ENCODE measurements at places on chromosomes 16 and 17.

DNA sequence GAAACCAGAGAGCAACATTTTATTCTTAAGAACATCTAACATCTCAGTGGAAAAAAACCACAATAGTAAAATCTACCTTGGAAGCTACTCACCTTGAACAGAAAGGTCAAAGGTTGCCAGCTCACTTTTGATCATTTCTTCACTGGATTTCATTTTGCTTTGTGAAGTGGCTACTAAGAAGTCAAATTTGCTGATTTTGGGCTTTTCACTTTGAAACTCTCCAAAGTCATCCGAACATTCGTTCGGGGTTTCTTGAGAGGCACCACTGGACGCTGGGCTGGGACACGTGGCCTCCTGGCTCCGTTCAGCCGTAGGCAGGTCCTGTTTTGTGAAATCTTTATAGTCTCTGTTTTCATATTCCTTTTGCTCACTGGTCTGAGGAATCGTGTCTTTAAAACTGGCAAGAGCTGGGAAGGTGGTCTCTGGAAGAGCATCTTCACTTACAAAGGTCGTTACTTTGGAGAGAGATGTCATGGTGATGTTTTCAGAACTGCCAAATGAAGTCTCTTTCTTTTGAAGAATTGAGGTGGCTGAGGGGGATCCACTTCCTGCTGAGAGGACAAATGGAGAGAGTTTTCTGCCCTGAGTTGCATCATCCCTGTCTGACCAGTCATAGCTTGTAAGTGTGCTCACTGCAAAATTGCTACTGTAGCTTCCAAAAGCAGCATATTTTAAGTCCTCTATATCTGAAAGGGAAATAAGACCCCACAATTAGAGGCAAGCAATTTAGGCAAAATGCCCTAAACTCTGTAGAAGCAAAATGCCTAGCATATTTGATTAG, 52.4 kb downstream of the DUSP14 start:
- DNase-seq, result no peak

DNA sequence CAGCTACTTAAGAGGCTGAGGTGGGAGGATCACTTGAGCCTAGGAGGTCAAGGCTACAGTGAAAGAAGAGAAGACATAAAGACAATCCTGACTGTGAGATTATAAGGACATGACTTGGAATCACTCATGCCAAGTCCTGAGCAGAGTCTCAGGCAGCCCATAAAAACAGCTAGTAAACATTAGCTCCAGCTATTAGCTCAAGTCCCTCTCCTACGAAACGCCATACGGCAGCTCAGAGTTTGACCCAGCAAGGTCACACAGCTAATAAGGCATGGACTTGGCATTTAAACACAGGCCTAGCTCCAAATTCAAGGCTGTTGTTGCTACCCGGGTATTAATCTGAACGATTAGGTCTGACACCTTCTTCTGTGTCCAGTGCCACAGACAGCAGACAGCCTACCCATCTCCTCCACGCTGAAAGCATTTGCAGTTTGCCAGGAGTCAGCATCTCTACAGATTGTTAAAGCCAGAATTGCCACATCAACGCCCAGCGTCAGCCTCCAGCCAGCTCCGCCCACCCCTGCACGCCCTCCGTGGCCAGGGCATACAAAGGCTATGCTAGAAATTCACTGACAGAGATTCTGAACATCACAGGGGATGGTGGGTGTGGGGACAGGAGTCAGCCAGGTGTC, 9.9 kb upstream of the TMEM114 start:
- no peak for DNase-seq

DNA sequence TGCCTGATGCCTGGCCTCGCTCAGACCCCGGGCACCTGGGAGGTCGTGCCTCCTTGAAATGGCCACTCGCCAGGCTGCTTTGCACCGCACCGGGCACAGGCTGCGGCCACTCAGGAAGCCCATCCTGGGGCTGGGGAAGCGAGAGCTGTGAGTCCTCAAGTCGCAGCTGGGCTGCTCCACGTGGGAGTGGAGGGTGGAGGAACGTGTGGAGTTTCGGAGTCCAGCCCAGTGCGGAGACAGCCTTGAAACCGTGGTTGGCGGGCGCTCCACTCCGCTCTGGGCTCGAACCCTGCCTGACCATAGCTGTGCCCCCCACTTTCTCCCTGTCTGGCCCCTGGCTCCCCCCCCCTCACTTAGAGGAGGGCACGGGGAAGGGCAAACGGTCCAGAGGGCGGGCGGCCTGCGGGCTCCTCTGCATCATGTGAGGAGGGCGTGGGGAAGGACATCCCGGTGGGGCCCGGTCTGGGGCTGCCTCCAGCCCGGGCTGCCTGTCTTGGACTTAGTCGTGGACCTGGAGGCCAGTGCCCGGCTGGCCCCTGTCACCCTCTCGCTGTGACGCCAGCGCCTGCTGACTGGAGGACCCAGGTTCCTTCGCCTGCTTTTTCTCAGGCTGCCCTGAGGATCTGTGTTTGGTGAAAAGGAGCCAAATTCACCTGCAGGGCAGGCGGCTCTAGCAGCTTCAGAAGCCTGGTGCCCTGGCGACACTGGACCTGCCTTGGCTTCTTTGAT, 2.5 kb downstream of the UBE2I start:
- no peak for DNase-seq

GRCh38 chr16:73420676-73421075, 372.7 kb upstream of the ZFHX3 start:
- no peak for DNase-seq

GRCh38 chr16:35144212-35144932, 1685.0 kb downstream of the TP53TG3F start:
- no peak for DNase-seq

DNA sequence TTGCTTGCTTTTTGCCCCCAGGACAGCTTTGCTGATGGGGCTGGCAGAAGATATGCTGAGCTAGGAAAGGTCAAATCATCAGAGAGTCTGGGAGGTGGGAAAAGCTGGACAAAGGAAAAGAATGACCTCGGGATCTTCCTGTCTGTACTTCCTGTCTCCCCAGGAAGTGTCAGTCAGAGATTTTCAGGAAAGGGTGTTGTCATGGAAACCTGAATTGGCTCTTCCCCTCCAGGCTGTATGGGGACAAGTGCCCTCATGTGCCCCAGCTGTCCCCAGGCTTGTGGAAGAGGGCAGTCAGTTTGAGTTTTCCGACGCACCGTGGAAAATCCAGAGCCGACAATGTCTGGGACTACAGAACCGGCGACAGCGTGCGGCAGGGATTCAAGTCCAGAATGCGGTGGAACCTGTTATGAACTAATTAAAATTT, 122.7 kb upstream of the ZFHX3 start:
- no peak for DNase-seq

DNA sequence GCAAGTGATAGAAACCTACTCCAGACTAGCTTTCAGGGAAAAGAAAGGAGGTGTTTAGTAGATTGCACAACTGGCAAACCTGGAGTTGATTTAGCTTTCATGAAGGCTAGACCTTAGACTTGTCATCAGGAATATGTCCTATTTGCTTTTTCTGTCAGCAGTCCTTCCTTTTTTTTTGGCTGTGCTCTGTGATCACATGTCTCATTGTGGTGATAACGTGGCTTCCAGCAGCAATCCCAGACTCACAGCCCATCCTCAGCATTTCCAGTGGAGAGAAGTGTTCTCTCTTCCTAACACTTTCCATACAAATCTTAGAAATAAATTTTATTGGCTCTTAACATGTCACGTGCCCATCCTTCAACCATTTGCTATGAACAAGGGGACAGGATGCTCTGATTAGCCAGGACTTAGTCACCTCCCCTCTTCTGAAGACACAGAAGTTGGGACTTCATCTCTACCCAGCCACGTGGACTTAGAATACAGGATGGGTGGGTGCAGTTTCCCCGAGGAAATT, 74.7 kb downstream of the CDH13 start:
- DNase-seq, result no peak

DNA sequence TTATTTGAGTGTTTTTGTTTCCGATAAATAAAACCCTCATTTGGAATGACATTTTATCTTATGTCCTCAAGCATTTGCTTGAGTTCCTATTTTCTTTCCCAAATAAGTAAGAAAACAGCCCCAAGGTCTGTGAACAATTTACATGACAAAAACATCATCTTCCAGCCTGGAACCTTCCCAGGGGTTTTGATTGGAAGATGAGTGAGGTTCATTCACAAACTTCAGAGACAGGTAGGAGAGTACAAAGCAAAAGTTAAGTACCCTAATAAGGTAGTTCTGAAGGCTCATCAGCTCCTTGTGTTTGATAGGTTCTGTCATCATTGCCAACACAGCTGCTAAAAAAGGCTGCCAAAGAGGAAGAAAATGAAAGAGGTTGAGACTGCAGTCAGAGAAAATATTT, 772.8 kb downstream of the CDH8 start:
- DNase-seq, result no peak

DNA sequence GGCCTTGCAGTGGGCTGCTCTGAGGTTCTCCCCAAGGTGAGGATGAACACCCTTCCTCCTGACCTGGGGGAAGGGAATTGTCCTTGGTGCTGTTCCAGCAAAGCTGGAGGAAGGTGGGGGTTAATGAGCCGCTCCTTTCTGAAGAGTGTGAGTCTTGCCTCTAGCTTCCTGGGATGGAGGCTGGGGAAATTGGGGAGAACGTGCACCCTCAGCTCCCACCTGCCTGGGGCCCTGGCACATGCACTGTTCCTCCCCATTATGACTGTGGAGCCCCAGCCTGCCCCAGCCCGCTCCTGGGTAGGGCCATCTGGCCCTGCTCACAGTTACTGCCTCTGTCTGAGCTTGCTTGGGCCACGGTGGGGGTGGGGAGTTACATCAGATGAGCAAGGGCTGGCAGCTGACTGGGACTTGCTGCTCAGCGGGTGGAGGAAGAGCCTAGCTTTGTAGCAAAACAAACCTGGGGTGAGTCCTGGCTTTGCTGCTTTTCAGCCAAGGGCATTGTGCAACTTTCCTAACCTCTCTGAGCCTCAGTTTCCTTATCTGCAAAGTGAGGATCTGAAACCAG, 11.1 kb downstream of the TNS4 start:
- no peak for DNase-seq

DNA sequence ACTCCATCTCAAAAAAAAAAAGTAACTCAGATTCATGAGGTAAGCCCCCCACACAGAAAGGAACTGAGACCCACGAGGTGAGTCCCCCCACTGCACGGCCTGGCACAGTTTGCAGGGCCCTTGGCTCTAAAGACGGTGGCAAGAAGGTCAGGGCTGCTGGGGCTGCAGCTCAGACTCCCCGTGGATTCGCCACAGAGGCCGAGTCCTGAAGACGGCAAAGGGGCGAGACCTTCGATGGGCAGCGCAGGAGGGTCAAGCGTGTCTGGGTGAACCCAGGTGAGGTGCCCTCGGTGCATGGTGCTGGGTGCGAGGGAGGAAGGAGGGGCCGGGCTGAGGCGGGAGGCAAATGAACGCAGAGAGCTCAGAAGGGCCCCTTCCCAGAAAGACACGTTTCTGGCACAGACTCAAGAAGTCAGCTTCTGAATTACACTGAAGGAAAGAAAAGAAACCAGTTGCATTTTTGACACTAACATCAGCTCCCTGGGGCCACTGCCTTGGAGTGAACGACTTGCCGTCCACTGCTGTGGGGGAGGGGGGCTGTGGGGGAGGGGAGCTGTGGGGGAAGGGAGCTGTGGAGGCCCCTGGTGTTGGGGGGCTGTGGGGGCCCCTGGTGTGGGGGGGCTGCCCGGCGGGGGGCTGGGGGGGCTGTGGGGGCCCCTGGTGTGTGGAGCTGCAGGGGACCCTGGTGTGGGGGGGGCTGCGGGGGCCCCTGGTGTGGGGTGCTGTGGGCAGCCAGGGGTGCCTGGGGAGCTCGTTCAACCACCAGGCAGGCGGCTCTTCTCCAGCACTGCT, 69.8 kb upstream of the METRNL start:
- no peak for DNase-seq

DNA sequence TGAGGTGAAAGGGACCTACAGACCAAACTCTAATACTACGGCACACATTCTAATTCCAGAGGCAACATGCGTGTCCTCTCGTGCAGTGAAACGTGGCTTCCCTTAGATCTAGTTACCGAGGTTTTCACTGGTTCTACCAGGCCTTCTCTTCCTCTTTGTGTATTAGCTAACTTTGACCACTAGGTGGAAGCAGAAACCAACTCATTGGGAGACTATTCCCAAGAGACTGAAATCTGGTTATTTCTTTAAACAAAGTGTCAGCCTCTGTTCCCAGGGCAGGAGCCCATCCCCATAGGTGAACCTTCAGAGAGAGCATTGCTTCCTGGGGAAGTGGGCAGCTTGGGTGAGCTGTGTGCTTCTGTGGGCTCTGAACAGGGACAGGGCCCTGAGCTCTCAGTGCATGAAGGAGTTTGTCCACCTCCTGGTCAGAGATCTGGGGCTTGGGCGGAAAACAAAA, 19.7 kb upstream of the RCVRN start:
- DNase-seq, result peak; percentile 23

DNA sequence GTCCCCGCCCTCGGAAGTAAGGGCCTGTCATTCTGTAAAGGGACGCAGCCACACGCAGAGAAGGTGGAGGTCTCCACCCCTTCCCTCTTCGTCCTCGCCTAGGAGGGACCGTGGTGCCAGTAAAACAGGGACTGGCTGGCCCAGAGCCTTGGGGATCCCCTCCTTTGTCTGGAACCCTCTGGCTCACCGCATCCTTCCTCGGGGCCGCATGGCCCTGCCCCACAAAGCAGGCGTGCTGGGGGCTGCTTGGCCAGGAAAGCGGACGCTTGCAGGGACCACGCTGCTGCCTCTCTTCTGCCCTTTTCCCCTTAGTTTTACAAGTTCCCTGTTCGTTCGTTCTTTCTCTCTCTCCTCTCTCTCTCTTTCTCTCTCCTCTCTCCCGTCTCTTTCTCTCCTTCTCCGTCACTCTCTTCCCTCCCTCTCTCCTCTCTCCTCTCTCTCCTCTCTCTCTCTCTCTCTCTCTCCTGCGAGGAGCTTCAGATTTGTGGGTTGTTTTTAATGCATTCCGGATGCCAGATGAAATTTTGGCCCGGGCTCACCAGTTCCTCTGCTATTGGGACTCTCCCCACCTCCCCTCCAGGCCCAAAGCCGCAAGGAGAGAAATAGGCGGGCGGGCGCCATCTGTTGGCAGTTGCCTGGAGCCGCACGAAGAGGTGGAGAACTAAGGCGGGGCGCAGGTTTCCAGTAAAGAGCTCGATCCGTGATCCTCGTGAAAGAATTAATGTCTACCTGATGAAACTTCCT, 35.1 kb upstream of the CDRT4 start:
- DNase-seq, result no peak

- no peak for DNase-seq
Measured at GRCh38 chr16:20617271-20617670, 41.1 kb upstream of the ACSM2B start.

DNA sequence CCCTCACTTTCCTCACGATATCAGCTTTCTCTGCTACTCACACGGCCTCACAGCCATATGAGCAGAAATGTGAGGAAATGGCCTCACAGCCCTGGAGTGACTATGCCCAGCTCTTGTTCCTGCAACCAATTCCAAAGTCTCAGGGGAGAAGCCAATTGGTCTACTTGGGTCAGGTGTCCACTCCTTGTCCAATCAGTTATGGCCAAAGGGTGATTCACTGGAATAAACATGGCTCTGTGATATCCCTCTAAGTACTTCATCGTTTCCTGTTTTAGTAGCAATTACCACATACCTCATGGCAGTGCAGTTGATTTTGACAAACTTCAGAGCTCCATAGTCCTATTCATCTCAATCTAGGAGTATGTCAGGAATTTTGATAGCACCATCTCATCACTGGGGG, 195.4 kb downstream of the KATNIP start:
- DNase-seq, result no peak

All from retinal pigment epithelial cell (primary cell).